Thyroid gland (tissue), 4 donors: ENCODE measurements at places on chromosomes 4 and X. TPM values are rescaled to one million over a fixed set of nuclear protein-coding genes. Genes with fewer than 3 reads are reported as not detected.

SPACA5 gene
- total RNA-seq = not detected

- DNase-seq = no peak
Observed at GRCh38 chr4:24321616-24322015, 262.7 kb downstream of the DHX15 start.

DNA sequence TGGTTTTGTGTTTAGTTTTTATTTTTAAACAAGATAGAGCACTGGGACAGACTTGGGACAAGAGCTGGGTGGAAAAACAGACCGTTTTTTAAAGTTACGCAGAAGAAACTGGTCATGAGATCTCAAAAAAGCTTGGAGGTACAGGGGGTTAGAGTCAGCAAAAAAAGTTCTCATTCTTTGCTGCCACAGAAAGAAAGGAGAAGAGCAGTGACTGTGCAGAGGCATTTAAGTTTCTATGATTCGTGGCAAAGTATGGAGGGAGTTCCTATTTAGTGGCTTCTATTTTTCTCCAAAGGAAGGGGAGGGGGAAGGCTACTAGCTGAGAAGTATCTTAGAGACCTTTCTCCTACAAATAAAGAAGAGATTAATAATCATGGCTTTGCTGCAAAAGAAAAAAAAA is 68.3 kb downstream of the MANBA start:
- no peak for DNase-seq

GRCh38 chr4:153438916-153439756 is 27.0 kb upstream of the TMEM131L start:
- no peak for DNase-seq

DNA sequence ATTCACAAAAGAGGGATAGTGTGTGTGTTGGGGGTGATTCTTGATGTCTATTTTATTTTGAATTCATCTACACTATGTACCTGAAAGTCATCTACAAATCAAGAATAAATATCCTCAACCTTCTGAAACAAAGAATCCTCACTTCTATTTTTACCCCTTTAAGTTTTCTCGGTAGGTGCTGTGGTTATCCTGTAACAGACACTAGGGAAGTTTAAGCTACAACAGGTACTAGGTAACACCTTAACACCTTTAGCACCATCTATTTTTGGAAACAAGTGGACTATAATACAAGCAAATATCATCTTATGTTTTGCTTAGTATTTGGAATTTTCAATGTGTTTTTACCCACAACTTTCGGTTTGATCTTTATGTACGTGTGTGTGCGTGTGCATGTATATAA is 12.0 kb upstream of the BDH2 start:
- no peak for DNase-seq
